ENCODE measurements at places on chromosomes 1 and 21.

GRCh38 chr21:37538971-37539590 is 172.5 kb downstream of the DYRK1A start:
- DNase-seq = no peak

GRCh38 chr1:54012008-54012325 is 6.0 kb downstream of the LDLRAD1 start:
- DNase-seq = no peak

DNA sequence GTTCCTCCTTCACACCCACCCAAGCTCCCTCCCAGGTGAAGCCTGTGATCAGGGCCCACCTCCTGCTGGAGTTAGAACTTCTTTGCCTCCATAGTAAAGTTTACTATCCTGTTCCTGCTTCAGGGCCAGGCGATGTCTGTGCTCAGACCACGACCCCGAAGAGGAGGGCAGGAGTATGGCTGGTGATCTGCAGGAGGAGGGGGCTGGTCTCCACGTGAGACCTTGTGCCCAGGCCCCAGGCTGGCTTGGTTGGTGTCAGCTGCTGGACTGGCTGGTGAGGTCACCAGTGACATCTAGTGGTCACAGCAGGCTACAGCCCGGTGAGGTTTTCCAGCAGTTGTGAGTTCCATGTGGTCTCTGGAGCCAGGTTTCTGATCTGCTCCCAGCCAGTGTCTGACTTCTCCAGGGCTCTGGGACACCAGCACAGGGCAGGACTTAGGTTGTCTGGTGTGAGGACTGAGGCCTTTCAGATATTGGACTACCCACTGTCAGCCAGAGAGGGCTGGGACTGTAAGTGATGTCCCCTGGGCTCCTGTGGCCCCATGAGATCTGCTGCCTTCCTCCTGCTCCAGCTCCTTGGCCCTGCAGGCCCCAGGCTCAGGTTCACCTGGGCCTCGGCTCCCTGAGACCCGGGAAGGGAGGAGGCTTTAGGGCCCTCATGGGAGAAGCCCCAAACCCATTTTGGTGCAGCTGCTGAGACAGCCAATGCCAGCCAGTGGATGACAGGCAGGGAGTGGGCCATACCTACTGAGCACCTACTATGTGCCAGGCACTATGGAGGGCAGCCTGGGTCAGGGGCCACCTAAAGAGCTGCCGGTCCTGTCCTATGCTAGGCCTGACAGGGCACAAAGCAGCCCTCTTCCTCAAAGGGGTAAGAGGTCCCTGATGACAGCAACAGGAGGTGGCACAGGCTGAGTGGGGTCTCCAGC is 6.0 kb upstream of the UBL4B start:
- peak; percentile 24 for DNase-seq

DNA sequence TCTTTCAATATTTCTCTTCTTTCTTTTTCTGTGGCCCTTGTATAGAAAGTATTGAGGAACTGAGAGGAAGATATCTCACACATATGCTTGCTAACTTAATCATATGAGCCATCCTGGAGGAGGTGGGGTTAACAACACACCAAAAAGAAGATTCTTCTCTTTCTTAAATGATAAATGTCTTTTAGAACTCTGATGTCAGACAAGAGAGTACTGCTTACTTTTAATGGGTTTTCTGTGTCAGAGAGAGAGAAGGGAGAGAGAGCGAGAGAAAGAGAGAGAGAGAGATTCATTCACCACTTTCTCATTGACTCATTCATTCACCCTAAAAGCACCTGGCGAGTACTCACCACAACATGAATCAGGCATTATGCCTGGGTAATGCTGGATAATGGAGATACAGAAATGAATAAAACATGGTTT is 250.3 kb upstream of the SGIP1 start:
- peak; percentile 38 for DNase-seq

DNA sequence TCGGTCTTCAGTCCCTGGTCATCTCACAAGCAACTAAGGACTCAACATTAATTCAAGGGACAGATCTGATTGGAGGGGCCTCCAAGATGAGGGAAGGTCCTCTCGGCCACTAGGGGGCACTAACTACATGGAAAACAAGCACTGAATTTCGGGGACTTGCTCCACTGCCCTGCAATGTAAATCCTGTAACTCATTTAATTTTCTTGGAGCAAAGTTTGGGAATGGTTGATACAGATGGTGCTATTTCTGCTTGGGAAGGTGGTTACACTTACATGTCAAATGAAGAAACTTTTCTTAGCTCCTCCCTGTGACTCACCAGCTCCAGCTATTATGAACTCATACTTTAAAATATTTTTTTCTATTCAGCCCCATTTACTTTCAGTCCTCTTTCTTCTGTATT is 97.4 kb upstream of the KCNJ15 start:
- peak; percentile 39 for DNase-seq

DNA sequence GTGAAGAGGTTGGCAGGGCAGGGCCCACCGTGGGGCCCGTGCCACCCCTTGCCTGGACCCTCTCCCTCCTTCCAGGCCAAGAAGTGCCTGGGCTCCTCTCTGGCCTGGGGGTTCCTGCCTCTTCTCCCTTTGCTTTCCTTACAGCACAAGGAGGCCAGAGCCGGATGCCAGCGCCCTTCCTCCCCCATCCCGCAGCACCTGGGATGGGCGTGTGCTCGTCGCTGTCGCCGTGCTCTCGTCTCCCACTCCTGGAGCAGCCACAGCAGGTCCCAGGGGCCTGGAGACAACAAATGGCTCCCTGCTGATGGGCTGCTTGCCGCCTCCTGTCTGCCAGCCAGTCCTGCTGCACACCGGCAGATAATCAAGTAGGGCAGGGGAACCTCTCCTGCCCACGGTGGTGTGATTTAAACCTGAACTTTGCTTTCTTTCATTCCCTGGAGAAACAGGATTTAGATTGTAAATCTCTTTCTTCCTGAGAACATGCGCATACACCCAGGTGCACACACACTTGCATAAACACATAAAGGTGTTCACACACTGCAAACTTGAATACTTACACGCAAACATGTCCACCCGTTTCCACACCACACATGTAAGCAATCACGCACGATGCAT is 50.8 kb upstream of the POU3F1 start:
- no peak for DNase-seq

GRCh38 chr1:210690236-210690635 is 361.5 kb downstream of the HHAT start:
- no peak for DNase-seq

DNA sequence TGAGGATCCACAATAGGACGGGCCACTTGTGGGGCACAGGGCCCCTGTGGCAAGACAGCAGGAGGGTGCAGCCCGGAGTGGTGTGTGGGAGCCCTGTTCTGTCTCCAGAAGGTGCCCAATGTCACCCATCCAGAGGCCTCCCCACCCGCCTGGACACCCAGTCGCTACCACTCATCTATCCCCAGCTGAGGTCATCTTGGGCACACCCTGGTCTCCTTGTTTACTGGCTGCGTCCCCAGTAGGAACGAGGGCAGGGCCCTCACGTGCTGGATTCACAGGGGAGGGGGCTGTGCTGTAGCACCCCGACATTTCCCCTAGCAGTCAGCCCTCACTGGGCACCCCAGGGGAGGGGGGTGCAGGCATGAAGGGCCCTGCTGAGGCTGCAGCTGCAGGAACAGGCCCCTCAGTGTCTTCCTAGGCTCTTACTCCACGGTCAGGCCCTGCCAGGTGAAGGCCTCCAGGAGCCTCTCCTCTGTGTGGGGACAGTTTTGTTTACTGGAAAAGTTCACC is 2.3 kb upstream of the TNNT2 start:
- DNase-seq = no peak

DNA sequence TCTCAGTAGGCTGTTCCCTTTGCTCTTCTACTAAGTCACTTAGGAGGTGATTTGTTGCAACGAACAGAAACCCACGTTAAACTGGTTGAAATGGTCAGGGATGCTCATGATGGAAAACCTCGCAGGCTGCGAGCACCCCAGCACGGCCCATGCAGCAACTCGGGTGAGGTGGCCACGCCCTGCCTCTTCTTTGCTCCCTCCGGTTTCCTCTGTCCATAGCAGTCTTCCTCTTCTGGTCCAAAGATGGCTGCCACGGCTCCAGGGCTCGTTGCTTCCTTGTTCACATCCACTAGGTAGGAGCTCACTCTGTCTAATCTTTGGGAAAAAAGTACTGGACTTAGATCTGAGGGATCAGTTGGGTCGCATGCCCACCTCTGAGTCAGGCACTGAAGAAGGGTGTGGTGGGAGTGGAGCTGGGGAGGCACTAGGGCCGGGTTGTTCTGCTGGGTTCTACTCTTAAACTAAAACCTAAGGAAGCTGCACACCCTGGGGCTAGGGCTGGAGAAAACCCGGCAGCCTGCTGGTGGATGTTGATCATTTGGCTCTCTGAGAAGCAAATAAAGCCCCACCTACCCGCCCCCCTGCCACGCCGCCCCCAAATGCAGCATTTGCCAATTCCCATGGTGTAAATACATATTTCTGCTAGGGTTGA is 31.0 kb downstream of the KAZN start:
- no peak for DNase-seq

GRCh38 chr1:150574260-150575071 is 4.9 kb downstream of the MCL1 start:
- no peak for DNase-seq

GRCh38 chr1:151799179-151800022 is 5.8 kb downstream of the LINGO4 start:
- DNase-seq = no peak

GRCh38 chr1:110017792-110018191 is 16.6 kb upstream of the STRIP1 start:
- no peak for DNase-seq

DNA sequence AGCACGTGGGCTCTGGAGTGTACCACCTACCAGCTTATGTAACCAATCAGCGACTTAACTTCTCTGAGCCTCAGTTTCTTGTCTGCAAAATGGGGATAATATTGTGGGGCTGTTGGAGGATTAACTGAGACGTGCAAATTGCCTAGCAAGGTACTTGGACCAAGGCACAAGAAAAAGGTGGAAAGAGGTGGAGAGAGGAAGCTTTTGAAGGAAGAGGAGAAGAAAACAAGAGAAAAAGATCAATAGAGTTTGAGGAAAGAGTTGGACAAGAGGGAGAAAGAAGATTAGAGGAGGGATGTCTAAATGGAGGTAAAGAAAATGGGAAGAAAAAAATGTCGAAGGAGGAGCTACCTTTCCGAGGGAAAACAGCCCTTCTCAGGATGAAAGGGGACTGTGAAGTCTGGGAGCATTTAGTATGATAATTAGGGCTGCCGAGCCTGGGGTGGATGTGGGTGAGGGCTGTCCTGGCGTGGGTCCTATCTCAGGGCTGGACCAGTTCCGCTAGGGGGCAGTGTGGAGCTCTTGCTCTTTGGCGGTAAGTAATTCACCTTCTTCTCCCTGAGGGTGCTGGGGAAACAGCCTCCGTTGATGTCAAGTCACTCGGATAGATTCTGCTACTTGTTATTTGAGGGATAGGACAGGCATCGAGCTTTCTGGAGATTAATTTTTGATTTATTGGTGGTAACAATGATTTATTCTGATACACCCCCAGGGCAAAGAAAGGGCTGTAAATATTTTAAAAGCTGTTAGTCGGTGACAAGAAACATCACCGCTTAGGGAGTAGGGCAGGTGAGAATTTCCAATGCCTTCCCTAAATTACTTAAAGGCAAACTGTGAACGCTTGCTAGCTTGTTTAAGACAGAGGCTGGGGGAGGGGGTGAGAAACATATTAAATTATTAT is 79.0 kb upstream of the NFASC start:
- DNase-seq = peak; percentile 15

DNA sequence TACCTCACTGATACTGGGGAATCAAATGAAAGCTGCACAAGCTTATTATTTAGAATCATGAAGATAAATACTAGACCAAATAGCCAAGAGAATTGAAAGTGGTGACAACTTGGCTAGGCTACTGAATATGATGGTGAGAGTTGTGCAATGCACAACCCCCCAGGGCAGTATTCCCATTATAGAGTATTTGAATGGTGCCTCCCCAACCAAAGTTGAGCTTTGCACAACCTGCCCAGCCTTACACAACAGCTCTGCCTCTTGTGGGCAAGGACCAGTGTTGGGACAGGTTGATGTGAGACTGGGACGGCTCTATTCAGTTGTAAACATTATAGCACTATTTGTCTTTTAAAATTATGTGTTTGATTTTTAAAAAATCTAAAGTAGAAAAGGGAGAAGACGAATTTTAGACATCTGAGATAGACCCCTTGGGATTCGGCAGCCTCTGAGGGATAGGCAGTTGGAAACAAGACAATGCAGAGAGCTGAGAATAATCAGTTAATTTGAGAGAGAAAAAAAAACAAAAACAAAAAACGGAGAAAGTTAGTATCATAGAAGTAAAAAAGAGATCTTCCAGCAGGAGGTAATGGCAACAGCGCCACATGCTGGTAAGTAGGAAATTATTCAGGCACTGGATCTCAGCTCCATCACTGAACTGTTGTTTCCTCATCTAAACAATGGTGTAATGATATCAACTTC is 91.0 kb upstream of the KCNA3 start:
- no peak for DNase-seq

DNA sequence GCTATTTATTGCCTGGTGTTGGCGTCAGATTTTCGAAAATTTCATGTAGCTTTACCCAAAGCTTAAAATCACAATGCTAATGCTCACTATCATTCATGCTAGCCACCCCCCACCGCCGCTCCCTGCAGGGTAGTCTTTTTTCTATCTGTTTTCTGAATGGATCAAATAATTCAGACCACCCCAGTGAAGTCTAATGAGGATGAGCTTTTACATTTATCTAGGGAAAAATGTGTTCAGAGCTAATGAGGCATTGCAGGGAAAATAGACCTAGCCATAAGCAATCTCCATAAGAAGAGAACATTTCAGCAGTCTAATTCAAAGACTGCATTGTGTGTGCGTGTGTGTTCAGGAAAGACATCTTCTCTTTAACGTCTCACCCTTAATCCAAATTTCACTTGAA is 533.0 kb upstream of the PRMT6 start:
- no peak for DNase-seq

DNA sequence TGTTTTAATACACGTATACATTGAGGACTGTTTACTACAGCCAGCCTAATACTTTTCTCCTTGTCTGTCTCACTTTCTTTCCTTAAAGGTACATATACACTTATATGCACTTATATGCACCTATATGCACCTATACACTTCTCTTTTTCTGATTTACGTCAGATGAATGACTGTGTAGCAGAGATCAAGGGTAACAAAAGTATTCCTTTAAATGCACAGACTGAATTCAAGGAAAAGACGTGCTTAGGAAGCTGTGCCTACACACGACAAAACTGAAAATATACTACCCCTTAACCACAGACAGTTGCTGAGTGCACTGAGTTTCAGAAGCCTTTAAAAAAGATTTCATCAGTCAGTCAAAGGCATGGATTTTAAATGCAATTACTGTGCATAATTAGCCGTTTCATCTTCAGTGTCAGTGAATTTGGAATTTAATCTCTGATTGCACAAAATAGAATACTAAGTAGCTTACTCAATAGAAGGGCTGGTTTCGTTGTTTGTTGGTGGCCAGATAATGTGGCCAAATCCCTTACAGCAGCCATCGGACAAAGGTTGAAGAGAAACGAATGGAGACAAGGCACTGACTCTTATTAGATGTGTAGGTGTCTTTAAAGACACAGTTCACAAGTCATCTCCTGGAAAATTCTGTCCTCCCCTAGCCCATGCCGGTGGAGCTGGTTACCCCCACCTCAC is 38.3 kb upstream of the TARBP1 start:
- DNase-seq = no peak

DNA sequence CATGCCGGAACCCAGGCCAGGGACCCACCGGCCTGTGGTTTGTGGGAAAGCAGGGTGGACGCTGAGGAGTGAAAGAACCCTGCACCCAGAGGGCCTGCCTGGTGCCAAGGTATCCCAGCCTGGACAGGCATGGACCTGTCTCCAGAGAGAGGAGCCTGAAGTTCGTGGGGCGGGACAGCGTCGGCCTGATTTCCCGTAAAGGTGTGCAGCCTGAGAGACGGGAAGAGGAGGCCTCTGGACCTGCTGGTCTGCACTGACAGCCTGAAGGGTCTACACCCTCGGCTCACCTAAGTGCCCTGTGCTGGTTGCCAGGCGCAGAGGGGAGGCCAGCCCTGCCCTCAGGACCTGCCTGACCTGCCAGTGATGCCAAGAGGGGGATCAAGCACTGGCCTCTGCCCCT is 18.5 kb downstream of the CSF1 start:
- DNase-seq = no peak
